ENCODE measurements at places on chromosomes 6 and 20.

- DNase-seq: no peak
These were observed 23.8 kb downstream of the PRSS35 start for GRCh38 chr6:83536034-83536646.

- DNase-seq: no peak
These were observed 388.4 kb upstream of the JARID2 start for GRCh38 chr6:14857501-14857900.

GRCh38 chr6:122778302-122778701 is 1.2 kb upstream of the FABP7 start:
- no peak for DNase-seq

GRCh38 chr6:42049948-42050296 is 402 bp upstream of the TAF8 start:
- DNase-seq: no peak

DNA sequence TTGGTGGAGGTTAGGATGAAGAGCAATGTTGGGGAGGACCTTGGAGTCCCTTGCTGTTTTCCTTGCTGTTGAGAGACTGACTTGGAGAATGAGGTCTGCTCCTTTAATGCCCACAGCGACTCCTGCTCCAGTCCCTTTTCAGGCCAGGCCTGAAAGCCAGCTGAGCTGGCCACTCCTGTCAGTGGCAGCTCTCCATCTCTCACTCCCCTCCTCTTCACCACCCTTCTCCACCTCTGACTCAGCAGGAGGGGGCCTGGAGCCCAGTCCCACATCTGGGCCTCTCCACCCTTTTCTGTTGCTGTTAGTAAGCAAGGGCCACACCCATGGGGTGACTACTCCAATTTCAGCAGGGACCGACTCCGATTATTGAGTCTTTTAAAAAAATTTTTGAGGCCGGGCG is 2.2 kb downstream of the SNX21 start:
- no peak for DNase-seq

DNA sequence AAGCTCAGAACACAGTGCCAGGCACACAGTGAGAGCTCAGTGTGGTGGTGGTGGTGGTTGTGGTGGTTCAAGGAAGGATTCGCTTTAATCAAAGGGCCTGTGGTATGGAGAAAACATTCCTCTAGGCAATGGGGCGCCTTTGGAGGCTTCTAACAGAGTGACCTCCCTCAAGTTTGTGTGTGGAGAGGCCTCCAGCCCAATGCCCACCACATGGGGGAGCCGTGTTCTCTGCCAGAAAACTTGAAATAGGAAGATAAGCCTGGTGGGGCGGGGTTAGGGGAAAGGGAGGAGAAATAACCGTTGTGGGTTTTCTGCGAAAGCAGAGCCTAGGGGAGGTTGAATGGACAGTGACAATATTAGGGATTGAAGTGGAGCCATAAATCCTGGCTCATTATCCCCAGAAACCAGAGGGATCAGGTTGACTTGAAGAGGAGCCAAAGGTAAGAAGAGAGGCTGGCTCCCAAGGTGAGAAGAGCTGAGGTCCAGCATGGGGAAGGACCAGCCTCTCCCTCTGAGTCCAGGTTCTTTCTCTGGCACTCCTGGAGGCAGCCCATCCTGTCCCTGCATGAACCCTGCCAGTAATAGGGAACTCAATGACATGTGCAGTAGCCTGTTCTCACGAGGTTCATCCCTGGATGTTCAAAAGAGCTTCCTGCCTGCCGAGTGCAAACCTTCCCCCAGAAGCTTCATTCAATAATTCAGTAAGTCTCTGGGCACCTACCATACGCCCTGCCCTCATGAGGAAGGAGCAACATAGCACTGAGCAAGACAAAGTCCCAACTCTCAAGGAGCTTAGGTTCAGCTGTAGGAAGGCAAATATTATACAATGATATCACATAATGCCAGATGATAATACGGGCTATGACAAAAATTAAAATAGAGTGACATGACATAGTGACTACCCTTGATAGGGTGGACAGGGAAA is 51.4 kb downstream of the TGM2 start:
- DNase-seq: no peak

DNA sequence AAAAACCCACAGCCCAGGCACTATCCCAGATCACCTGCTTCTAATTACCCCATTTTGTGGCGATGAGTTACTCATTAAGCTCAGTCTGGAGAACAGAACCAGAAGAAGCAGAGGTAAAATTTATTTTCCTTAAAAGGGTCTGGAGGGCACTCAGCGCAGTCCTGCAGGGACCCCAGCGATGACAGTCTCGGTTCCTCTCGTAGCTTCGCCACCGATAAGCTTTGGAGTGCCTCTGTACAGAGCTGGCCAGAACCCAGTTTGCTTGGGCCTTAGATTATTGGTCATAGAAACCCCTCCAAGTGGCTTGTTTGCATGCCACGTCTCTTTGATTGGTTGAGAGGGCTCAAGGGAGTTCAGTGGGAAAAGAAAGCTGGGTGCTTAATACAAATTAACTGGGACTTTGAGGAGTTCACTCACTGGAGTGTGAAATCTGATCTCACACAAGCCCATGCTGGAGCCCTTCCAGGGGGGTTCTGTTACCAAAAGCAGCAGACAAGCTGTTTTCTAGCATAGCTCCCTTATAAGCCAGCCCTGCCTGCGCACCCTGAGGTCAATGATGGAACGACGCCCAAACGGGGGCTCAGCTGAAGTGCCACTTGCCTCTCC is 158.5 kb upstream of the ARID1B start:
- no peak for DNase-seq

GRCh38 chr20:37356961-37357371 is 11.0 kb downstream of the SRC start:
- DNase-seq: no peak

- DNase-seq: no peak
These were observed 44.9 kb downstream of the PREX1 start for GRCh38 chr20:48782901-48783308.

GRCh38 chr6:6616656-6617055 is 28.1 kb downstream of the LY86 start:
- no peak for DNase-seq

DNA sequence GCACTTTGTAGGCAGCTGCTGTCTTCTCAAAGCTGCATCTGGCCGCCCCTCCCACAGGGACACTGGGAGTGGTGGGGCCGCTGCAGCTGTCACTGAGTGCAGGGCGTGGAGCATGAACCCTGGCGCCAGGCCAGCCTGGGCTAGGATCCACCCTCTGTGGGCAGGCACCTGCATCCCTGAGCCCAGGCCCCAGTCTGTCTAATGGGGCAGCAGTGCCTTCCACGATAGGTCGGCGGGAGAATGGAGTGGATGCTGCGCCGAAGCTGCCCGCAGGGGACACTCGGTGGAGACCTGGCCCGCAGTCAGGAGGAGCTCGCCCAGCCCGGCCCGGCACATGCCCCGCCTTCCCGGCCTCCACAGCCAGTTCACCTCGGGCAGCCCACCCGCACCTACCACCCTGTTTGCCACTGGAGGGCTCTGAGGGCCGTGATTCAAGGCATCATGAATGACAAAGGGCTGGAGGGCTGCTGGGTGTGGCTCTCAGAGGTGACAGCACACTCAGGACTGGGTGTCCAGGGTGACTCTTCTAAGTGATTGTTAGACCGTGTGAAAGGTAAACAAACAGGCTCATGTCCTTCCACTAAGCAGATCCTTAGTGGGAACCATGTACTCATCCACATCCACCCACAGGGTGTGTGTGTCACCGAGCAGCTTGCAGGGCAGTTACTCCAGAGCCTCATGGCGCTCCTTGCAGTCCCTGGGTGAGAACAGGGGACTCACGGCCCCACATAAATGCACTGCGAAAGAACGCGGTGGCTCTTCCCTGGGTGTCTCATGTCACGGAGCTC is 133.9 kb downstream of the AGPAT4 start:
- DNase-seq: no peak

DNA sequence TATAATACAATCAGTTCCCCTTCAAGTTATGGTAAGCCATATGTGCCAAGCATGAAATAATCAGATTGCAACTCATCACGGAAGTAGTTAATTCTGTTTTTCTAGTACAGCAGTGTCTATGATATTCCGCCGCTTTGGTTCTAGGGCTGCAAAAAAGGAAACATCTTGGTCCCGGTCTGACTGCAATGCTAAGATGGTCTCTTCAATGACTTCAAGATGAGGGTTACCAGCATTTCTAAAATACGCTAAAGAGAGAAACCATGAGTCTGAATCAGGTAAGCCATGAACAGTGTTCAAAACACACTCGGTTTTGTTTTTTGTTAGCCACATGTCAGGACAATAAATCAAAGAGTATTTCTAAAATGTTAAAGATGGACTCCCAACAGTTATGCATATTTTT is 3.2 kb upstream of the ANKRD60 start:
- DNase-seq: no peak

DNA sequence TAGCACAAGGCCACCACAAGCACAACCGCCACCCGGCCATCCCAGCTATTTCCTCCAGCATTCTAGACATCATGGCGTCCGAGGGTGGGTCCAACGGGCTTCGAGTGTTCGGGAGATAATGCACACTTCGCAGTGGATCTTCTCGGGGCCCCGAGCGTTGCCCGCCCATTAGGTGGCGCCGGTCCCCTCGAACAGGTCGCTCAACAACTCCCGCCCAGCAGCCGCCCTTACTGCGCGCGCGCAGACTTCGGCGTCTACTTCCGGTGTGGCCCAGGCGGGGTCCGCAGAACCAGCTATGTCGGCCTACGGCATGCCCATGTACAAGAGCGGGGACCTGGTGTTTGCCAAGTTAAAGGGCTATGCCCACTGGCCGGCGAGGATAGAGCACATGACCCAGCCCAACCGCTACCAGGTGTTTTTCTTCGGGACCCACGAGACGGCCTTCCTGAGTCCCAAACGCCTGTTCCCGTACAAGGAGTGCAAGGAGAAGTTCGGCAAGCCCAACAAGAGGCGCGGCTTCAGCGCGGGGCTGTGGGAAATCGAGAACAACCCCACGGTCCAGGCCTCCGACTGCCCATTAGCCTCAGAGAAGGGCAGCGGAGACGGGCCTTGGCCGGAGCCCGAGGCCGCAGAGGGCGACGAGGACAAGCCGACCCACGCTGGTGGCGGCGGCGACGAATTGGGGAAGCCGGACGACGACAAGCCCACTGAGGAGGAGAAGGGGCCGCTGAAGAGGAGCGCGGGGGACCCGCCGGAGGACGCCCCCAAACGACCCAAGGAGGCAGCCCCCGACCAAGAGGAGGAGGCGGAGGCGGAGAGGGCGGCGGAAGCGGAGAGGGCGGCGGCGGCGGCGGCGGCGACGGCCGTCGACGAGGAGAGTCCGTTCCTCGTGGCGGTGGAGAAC is at the start of gene HDGFL1:
HDGFL1 (plus strand) TSS at position 286 of the 904 bp plus-strand sequence; CDS start at position 296, 10 bp downstream.
- DNase-seq: no peak

DNA sequence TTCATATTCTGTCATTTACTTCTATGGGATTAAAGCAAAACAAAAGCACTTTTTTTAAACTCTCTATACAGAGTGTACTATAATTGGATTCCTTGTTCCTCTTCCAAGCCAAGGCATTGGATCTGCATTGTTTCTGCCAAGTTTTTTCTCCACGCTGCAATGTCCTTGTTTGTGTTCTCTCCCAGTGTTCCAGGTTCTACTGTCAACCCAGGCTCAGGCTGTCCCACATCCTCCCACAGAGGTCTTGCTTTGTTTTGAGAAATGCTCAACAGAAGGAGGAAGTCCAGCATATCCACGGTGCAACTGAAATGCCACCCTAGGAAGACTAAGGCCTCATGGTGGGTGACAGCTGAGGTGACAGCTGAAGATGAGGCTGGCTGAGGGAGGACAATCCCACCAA is 287.1 kb upstream of the PRDM1 start:
- DNase-seq: no peak

DNA sequence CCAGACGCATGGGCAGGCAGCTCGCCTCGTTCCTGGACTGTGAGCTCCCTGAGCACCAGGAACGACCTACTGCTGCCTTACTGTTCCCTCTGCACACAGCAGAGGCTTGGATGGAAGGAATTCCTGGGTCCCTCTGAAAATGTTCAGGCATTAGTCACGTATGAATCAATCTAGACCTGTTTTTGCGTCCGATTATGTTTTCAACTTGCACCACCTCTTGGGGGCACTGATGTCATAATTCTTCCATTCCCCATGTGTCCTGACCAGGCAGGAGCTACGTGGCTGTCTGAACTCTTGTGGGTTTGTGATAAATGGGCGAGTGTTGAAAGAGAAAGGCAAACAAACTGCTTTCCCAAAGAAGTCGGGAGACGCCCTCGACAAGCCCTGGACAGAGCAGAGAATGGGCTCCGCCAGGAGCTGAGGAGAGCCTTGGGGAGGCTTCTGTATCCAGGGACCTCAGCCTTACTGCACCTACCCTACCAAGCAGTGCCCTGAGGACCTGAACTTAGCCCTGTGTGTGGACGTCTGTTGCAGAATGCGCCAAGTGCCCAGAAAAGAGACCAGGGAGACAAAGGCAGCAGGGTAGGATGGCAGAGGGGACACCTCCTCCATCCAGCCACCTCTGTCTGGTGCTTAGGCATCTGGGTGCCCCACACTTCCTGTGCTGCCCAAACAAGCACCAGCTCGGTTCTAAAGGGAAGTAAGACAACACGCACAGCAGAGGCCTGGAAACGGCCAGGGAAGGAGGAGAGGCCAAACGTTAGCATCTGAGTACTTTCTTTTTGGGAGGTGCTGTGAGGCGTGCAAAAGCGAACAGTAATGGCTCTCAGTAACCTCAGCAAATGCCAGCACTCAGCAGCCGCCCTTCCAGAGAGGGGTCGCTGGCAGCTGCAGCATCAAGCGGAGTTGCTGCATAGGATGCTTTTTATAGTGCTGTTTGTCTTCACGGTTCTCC is 124.2 kb downstream of the LY86 start:
- DNase-seq: no peak

GRCh38 chr20:13223736-13224520 is 2.9 kb downstream of the ISM1 start:
- no peak for DNase-seq

DNA sequence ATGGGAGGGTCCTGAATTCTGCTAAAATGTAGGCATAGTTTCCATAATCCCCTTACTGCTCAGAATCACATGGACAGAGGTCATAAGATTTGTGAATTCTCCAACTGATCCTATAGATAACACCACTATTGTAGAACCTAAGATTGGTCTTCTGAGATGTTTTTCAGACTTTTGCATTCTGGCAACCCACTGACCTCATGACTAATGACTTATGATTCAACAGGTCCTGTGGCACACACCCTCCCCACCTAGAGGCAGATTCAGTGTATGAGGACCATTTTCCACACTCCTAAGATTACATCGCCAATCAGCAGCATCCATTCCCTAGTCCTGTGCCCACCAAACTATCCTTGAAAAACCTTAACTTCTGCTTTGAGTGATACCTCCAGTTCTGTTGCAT is 207.2 kb downstream of the BTBD9 start:
- no peak for DNase-seq

DNA sequence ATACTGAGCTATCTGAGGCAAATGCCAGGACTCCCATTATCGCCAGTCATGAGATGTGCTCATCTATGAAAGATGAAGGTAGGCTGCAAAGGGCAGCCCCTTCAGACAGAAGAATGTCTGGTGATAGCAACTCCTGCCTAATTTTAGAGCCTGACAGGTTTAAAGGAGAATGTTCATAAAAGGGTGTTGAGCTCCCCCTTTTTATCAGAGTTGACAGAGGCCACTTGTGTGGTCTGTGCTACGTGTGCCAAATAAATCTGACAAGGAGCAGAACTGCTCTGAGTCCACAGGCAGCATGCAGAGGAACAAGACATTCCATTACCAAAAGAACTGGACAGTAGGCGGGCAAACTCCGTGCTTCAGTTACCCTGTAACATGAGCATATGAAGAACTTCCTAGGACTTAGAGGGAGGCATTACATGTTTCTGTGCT is 101.8 kb downstream of the PREP start:
- no peak for DNase-seq
